ENCODE measurements at places on chromosomes 16 and 17.
A peak's percentile ranks its signal among the peaks of the same experiment; 100 is the strongest.

- no peak for DNase-seq
Measured at GRCh38 chr17:3976675-3977171, 12.5 kb upstream of the ATP2A3 start.

DNA sequence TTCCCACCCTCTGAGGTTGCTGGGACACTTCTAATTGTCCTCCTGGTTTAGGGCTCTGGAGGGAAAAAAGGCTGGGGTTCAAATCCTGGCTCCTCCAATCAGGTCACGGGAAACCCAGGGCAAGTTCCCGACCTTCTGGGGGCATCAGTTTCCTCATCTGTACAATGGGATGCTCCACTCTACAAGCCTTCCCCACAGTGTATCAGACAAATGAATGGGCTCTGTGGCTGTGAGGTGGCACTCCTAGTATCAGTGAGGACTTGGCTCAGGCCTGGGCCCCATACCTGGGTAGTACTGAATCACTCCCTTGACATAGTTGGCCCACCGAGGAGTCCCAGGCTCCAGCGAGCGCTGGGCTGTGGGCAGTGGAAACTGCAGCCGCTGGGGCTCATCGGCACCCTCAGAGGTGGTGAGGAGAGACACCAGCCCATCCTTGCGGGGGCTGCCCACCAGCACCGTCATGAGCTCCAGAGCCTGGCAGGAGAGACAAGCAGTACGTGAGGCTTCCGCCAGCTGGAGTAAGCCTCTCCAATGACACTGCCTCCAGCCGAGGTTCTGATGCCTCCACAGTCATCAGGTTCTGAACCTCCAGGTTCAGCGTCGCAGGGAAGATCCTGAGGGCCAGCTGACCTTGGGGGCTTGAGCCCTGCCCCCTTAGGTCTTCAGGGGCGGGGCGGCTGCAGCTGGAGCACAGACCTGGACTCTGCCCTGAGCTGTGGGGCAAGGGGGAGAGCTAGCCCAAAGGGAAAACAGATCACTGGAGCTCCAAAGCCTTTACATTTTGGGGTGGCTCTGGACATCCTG is 1.2 kb downstream of the GALK1 start:
- DNase-seq, result peak; percentile 14

- DNase-seq, result no peak
Measured at GRCh38 chr17:68004201-68004600, 7.9 kb upstream of the C17orf58 start.

DNA sequence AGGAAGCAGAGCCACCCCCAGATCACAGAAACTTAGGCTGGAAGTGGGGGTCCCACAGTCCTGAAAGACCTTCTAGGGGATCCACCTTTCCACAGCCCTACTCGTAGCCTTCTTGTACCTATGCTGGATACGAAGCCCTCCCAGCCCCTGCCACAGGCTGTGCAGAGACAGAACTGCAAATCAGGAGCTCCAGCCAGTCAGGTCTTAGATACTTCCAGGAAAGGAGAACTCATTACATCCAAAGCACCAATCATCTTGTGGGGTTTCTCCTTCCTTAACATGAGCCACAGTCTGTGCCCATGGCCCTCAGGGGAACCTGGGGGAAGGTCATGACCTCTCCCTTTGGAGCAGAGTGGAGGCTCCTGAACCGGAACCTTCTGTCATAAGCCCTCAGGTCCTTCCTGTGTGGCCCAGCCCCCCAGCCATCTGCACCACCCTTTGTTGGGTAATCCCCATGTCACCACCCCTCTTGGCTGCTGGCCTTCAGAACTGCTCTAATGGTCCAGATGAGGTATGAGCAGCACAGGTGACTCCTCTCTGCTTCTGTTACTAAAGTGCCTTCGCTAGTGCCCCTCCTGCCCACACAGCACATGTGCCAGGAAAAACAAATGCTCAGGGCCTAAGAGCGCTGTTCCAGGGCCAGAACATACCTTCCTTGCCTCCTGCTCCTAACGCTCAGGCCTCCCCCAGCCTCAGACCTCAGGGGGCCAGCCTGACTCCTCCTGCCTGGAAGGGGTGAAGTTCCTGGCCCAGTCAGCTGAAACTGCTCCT is 14.6 kb downstream of the SRCIN1 start:
- DNase-seq, result no peak

DNA sequence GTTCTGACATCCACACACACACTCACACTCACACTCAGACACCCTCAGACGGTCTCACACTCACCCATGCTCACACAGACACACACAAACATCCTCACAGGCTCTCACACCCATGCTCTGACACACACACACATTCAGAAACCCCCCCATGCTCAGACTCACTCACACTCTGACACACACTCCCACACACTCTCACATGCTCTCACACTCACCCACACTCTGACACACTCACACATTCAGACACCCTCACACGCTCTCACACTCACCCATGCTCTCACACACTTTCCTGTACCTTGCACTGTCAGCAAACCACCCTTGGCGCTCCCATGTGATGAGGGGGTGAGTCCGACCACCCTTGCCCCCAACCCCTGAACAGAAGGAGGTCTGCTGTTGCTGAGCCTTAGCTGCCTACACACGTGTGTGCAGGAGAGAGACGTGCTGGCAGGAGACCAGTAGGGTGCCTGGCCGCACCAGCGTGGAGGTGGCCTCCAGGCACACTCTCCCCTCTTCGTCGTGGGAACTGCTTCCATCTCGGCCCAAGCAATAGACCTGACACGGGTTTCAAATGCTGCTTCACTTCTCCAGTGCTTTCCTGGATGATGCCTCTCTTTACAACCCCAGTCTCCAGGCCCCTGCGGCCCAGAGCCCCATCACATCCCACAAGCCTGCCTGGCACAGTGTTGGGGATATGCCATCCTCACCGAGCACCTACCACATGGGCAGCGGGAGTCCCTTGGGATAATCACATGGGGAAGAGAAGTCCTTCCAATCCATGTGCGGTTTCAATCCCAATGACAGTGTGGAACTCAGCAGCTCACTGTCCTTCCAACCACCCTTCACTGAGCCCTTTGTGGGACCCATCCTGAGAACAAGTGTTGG is 267.8 kb upstream of the FOXF1 start:
- DNase-seq, result no peak

DNA sequence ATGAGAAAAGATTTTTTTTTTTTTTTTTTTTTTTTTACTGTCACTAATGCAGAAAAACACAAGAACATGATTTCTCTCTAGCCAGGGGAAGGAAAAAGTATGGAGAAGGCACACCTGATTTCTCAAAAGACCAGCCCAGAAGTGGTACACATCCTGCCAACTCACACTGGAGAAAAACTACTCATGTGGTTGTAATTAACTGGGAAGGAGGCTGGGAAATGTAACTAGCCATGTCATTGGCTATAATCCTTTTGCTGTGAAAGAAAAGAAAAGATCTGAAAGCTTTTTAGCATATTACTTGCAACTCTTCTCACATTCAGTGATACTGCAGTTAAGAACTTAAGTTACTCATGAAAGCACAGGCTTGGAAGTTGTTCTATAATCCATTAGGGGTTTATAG is 195.9 kb upstream of the PMFBP1 start:
- DNase-seq, result no peak

DNA sequence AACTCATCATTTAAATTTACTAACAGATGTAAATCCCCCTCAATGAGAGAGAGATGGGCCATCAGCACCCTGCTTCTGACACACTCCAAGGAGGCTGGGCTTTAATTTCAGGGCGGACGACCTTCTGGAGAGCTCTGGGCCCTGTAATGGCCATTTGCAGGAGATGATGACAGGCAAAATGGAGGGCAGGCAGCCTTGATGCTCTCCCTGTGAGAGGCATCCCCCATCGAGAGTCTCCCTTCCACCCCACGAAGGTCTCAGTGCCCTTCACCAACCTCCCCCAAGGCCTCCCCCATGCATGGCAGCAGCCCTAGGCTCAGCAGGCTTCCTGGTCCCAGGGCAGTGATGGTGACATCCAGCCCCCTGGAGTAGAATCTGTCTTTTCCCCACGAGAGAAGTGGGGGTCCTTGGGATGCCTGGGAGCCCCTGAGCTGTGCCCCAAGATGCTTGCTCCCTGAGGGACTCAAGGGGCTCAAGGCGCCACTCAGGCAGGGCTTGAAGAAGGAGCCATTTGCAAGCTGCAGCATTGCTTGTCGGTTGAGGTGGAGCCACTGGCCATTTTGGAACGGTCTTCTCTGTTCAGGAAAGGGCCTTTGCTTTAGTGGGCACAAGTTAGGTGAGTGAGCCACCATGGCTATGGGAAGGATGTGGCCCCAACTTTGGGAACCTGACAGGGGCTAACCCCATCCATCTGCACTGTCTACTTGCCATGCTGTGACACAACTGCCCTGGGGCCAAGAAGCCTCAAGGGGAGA is 82.6 kb downstream of the C16orf78 start:
- DNase-seq, result no peak

- peak; percentile 52 for DNase-seq
Measured at GRCh38 chr17:8151641-8152111, 528 bp downstream of the PER1 start.

- DNase-seq, result peak; percentile 67
Measured at GRCh38 chr16:58511933-58512815, 3.1 kb upstream of the SETD6 start.

GRCh38 chr17:80475910-80476876 is at the start of gene NPTX1:
TSS of gene NPTX1 (minus strand) at chr17:80476607. CDS start at chr17:80476446, 161 bp downstream.
- peak; percentile 72 for DNase-seq

DNA sequence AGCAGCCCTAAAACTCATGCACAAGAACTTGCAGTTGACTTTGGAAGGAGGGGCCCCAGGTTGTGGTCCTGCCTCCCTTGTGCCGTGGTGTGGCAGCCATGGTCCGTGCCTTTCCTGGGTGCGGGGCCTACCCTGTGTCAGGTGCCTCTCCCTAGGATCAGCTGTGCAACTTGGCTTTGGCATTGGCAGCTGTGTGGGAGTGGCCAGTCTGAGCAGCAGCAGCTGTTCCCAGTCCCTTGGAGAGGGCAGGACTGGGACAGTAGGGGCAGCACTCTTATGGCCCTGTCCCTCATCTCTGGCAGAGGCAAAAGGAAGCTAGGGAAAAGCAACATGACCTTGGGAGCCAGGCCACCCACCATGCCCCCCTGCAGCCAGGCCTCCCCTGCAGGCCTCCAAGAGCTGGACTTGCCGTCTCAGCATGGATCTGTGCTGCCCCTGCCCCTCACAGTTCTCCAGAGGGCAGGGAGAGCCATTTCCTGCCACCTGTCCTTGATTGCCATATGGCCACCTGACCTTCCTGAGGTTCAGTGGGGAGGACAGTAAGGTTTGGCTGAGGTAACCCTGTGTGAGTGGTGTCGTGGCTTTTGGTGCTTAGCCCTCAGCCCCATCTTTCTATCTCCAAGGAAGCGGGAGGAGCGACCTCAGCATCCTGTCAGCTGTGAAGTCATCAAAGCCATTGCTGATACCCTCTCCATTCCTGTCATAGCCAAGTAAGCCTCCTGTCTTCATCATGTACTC is 15.5 kb upstream of the NFATC3 start:
- DNase-seq, result no peak

GRCh38 chr16:4790261-4790660 is 2.1 kb upstream of the SEPTIN12 start:
- no peak for DNase-seq

DNA sequence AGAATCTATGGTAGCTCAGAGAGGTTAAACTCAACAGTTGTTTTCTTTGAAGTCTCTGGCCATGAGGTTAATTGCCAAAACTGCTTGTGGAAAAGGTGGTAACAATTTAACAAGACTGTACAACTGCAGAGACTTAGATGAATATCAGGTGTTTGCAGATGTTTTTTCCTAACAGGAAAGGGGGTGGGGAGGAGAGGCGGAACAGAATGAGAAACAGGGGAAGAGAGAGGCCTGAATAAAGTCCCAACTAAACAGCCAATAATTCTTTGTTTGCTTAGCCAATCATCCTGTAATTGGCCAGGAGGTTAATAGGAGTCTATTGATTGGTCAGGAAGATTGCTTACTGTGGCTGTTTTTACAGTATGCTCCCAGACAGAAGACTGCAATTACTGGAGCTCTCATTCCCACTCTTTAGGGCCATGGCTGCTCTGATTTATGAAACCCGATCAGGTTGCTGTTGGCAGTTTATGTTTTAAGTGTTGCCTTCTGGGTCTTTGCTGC is 249.7 kb upstream of the TBX2 start:
- no peak for DNase-seq

Measured in AG20443 (cell line).